ENCODE measurements at places on chromosomes 12 and 14.

DNA sequence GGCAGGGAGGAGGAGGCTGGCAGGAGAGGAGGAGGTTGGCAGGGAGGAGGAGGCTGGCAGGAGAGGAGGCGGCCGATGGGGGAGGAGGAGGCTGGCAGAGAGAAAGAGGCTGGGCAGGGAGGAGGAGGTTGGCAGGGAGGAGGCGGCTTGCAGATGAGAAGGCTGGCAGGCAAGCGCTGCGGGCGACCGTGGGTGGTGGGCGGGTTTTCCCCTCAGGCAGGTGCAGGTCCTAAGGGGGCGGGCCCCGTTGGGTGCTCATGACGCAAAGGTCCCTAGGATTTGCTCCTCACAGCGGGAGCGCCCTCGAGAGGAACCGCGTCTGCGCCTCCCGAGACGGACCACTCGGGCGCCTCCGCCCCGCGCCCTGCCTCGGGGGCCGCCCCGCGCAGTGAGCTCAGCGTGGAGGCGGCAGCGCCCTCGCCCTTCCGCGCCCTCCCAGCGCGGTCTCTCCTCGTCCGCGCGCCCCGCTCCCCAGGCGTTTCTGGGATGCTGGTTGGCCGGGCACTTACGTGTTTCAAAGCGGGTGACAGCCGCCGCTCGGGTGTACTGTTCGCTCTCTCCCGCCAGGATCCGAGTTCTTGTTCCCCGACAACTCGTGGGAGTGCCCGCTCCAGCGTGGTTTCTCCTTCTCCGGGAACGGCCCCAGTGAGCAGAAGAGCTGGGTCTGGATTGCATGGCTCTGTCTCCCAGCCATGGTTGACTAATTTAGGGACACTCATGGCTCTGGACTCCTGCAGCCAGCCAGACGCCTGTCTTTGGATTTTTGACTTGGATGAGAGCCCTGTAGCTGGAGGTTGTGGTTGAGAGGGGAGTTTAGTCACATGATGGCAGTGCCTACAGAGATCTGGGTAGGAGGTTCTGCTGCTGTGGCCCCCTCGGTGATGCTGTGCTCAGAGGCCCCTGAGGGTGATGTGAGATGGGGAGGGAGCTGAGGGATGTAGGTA is 64.1 kb upstream of the PPP4R3A start:
- H3K27ac ChIP-seq: no peak overlapping the region
- H3K4me3 ChIP-seq: peak overlapping the region; percentile 30
- H3K36me3 ChIP-seq: no peaks in the 10 kb centered on the region
- H3K4me1 ChIP-seq: peaks cover 10% of the 10 kb centered on the region

DNA sequence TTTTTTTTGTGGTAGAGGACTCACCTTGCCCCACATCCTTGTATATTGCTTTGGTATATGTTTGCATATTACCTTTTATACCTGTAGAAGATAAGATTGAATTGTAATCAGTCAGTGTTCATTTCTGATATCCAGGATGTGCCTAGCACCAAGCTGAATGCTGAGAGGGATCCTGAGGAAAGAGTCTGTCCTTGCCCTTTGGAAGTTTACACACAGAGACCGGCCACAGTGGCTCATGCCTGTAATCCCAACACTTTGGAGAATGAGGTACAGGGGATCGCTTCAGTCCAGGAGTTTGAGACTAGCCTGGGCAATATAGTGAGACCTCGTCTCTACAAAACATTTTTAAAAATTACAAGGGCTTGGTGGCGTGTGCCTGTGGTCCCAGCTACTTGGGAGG is 8.4 kb downstream of the ACVR1B start:
- no peak for DNase-seq
- H3K36me3 ChIP-seq: no peaks in the 10 kb centered on the region
- H3K4me1 ChIP-seq: peaks cover 64% of the 10 kb centered on the region
- H3K27me3 ChIP-seq: no peaks in the 10 kb centered on the region
- no peak overlapping the region for H3K4me3 ChIP-seq

- DNase-seq: no peak
- H3K4me3 ChIP-seq: no peak overlapping the region
- no peaks in the 10 kb centered on the region for H3K36me3 ChIP-seq
- no peaks in the 10 kb centered on the region for H3K4me1 ChIP-seq
- H3K27ac ChIP-seq: no peak overlapping the region
Observed at GRCh38 chr12:102379346-102380162, 100.8 kb downstream of the IGF1 start.

GRCh38 chr14:25658988-25659387 is 609.0 kb upstream of the STXBP6 start:
- no peak overlapping the region for H3K27ac ChIP-seq
- no peak overlapping the region for H3K4me3 ChIP-seq

- no peak overlapping the region for H3K27ac ChIP-seq
- DNase-seq: no peak
- no peaks in the 10 kb centered on the region for H3K36me3 ChIP-seq
- H3K4me1 ChIP-seq: no peaks in the 10 kb centered on the region
- no peak overlapping the region for H3K4me3 ChIP-seq
Observed at GRCh38 chr14:34222867-34223266, 239.2 kb downstream of the SPTSSA start.
